M059J (cell line): ENCODE measurements at places on chromosomes 2 and 18. TPM values are rescaled to one million over a fixed set of nuclear protein-coding genes. Genes with fewer than 3 reads are reported as not detected.
A peak's percentile ranks its signal among the peaks of the same experiment; 100 is the strongest.

The RGPD4 gene
- not detected in 2 replicates for total RNA-seq

The NEB gene
- total RNA-seq, result not detected in 2 replicates

The PRKAG3 gene
- total RNA-seq, result not detected in 2 replicates

The RNF144A gene
- total RNA-seq, result 1.5 and 3.5 TPM in 2 replicates

The SIX3 gene
- total RNA-seq, result not detected in 2 replicates

The HMSD gene
- 0.84 and 1.6 TPM in 2 replicates for total RNA-seq

The GNAL gene
- total RNA-seq, result 0.02 and 0.15 TPM in 2 replicates

The IFIH1 gene
- 70.9 and 90.2 TPM in 2 replicates for total RNA-seq

GRCh38 chr2:197197895-197198311, 112.7 kb downstream of the ANKRD44 start:
- no peak for DNase-seq

DNA sequence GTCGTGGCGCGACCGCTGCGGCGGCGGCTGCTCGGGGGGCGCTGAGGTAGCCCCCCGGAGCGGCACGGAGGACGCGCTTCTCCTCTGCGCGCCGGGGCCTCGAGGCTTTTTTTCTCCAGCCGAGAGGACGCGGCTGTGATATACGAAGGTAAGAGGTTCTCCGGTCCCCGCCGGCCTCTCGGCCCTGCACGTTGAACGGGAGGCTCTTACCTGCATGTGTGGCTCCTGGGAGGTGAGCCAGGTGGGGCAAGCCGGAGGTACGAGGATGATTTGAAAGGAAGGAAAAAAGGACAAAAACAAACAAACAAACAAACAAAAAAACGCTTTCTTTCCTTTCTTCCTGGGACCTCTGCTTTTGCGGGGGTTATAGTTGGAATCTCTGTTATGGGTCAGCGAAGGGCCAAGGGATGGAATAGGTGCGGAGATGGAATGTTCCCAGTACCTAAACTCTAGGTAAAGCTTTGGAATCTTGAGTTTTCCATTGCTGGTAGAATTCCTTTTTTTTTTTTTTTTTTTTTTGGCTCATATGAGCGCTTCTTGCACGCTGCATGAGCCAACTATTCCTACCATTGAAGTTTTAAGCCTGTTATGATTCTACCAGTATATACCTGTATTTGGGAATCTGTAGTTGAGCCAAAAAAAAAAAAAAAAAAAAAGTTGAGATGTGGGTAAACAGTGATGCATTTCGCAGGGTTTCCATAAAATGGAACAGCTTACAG, 674 bp downstream of the PTPN4 start:
- peak; percentile 7 for DNase-seq

DNA sequence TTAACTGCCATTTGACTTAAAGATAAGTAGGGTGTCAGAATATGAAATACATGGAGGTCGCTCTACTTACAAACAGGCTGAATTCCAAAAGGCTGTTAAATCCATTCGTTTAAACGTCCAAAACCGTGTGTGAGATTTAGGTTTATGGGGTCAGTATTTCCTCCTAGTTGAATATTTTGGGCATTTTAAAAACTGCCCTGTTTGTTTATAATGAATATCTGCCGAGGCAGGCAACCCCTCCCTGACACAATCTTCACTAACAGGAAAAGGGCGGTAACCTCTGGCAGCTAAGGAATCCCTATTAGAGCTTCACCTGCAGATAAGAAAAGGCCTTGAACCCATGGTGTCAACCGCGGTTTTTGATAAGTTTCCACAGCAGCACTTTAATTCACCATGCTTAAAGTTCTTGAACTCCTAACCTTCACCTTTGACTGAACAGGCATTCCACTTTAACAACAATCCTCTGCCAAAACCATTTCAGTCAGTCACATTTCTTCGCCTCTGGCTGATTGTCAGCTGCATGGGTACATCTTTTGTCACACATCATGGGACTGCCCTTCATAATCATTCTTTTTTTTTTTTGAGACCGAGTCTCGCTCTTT, 17.8 kb downstream of the TRAK2 start:
- DNase-seq, result no peak

DNA sequence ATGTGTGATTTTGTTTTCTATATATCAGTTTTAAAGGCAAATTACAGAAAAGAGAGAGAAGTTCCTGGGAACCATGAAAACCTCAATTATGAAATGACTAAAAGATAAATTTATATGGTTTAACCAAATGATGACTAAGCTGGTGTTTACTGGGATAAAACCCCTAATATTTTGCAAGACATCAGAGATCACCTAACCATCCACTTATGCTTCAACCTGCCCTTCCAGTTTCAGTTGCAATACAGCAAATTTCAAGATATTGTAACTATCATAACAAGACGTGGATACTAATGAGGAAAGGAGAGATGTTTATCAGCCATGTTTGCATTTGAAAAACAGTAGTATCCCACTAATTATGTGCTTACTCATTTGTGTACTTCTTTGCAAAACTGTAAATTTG, 108.2 kb downstream of the GAREM1 start:
- DNase-seq, result no peak

GRCh38 chr2:10613263-10613662, 76.5 kb downstream of the NOL10 start:
- DNase-seq, result no peak

GRCh38 chr2:123380370-123380935, 644.6 kb upstream of the CNTNAP5 start:
- no peak for DNase-seq

DNA sequence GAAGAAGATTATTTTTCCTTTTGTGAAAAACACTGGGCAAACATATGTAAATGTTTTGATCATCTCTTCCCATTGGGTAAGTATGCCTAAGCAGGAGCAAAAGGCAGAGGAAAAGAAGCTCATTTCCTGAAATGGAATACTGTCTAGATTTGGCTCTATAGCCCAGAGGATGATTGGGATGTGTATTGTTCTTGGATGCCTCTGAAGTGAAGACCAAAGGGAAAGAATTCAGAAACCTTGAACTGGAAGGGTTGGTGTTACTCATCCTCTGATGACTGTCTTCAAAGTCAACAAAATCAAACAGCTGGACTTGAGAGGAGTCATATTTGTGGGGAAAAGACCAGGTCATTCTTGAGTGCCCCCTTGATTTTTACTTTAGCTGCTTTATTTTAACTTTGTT, 112.6 kb upstream of the NT5C1B start:
- DNase-seq, result peak; percentile 36

DNA sequence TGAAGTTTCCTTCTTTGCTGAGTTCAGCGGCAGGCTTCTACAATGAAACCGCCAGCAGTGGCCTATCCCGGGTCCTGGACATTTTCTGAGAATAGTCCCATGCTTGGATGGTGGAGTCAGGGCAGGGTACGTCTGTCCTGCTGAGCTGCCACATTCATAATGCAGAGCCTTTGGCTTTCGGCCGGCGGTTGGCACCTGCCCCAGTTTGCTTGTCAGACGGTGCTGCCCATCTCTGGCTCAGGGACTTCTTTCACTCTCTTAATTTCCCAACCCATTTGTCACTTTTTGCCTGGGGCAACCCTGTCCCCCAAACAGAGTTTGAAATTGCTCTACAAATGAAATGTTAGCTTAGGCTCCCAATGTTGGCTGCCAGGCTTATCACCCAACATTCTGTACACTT, 57.2 kb downstream of the SOX11 start:
- DNase-seq, result no peak

GRCh38 chr2:19769513-19769912, 132.3 kb downstream of the TTC32 start:
- no peak for DNase-seq
